GM23248 (cell line): ENCODE measurements at places on chromosomes 12 and 14.

- no peak for DNase-seq
Measured at GRCh38 chr12:72074065-72074464, 135.4 kb downstream of the TPH2 start.

DNA sequence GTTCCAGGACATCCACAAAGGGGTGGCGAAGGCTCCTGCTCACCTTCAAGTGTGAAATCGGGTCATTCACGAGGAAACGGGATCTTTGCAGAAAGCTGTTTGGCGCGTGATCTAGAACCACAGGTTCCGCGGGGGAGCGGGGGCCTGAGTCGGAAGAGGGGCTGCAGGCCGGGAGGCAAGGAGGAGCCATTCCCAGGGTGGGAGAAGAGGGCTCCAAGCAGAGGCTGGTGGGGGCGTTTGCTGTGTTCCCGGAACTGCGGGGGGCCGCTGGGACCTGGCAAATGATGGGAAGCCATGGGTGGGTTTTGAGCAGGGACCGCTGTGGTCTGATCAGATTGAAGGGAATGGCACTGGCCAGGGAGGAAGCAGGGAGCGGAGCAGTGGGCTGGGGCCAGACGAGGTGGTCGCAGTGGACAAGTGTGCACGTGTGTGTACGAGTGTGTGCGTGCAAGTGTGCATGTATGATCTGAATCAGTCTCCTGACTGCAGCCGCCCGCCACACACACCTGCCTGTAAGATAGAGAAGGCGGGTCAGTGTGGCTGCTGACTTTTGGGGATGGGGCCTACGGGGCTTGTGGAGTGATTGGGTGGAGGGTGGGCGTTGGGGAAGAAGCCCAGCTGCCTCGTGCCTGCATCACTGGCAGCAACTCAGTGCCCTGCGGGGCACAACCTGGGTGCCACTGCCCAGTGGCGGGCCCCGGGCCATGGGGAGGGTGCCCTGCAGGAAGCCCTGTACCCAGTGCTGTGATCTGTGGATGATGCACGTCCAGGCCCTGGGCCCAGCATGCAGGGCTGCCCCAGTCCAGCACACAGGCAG, 141.9 kb downstream of the KIF26A start:
- no peak for DNase-seq

- peak; percentile 74 for DNase-seq
Measured at GRCh38 chr12:111636209-111636945, 37.3 kb upstream of the ATXN2 start.

GRCh38 chr12:110508071-110508586, 6.0 kb downstream of the RAD9B start:
- DNase-seq = no peak

GRCh38 chr12:105676694-105677093, 346.2 kb downstream of the C12orf75 start:
- no peak for DNase-seq

GRCh38 chr14:99256483-99256874, 15.5 kb downstream of the BCL11B start:
- no peak for DNase-seq

DNA sequence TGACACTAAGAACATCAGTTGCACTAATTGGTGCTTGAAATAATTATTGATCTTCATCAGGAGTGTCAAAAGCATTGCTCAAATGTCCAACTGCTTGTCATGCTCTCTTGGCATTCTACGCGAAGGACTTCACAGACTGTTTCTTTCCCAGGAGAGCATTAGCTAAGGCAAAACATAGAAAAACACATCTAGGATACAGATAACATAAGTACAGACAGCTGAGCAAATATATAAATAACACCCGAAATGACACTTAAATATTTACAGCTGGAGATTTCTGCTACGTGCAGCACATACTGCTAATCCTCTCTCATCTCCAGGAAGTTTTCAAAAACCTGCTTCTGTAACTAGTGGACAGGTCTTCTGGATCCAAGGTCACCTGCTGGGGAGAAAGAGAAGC, 120.0 kb upstream of the PRMT8 start:
- no peak for DNase-seq

DNA sequence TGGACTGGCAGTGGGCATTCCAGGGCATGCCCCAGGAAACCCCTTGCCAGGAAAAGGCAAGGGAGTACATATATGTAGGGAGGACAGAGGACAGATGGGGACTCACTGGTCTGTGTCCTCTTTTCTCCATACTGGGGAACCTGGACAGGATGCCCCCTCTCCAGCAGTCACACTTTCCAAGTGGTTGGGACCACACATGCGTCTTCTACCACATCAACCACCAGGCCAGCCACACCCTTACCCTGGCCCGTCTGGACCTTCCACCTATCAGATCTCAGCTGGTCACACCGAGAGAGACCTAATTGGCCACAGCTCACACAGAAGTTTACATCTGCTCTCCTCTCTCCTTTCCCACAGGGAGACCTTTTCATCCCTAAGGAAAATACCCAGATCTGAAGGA, 8.3 kb downstream of the ANKRD33 start:
- DNase-seq = no peak

- DNase-seq = no peak
Measured at GRCh38 chr12:23424685-23425084, 524.8 kb downstream of the SOX5 start.

DNA sequence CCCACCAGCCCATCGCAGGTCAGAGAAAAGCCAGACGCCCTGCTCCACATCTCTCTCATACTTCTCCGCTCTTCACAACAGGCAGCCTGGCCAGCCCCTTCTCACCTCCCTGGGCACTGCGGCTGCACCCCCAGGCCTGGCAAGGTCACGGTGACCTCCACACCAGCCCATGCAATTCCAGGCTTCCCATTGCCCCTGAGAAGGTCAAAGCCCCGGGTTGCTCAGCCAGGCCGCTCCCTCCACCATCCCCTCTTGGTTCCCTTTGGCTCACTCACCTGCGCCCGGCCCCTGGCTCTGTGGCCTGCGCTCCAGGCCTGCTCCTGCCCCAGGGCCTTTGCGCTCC, 55.4 kb downstream of the GALNT9 start:
- DNase-seq = no peak

DNA sequence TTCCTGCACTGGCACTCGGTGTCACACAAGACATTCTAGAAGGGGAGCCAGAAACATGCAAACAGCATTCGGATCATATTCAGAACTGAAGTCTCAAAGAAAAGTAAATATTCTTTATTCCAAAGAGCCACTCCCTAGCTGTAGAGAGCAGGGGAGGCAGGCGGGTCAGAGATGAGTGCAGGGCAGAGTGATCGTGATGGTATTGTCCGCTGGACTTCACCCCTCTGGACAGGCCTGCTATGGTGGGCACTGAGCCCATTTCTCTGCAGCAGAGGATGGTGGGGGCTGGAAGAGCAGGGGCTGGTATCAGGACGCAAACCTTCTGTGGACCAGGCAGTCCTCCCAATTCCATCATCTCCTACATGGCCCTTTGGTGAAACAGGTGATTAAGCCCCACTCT, 25.6 kb downstream of the IRF2BPL start:
- DNase-seq = no peak
